ENCODE measurements at places on chromosomes 3 and 15.

DNA sequence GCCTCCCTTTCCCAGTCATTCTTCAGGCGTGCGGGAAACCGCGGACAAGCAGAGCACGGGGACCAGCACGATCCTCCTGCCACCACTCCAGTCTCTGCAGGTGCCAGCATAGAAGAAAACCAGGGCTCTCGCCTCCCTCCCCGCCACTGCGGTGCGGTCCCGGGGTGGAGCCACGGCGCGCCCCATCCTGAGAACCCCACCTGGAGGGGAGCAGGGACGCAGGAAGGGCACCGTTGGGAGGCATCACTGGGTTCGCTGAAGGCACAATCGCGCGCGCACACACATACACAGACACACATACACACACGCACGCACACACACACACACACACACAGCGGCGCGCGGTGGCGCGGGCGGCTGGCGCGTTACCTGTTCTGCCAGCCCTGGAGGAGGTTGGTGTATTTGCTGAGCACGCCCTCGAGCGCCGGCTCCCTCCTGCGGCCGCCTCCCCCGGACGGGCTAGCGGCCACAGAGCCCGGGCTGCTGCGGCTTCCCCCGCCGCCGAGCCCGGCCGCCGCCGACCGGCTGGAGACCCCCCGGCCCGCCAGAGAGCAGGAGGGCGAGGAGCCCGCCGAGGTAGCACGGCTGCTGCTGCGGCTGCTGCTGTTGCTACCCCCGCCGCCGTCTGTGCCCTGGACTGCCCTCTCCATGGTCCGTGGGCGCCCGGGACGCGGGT is 394 bp downstream of the OSBPL10 start:
- DNase-seq, result no peak

GRCh38 chr3:139377378-139377777 is 12.1 kb downstream of the COPB2 start:
- no peak for DNase-seq

DNA sequence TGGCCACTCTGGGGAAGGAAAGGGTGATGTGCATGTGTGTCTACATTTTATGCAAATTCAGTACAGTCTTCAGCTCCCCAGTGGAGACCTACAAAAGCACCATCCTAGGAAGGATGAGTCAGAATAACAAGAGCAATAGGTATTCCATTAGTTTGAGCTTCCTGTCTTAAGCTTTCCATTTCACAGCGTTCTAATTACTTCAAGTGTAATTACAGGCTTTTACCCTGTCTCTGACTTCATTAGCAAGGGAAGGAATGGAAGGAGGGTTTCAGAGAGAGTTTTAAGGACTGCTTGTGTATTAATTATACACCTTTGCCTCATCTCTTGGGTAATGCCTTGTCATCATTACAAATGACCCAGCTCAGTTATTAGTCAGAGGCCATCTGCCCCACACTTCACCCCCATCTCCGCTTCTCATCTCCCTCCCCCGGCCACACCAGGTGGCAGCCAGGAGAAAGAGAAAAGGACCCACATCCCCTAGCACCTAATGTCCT is 202.8 kb upstream of the MRPL3 start:
- no peak for DNase-seq

- DNase-seq, result no peak
Observed at GRCh38 chr3:45690336-45691035, 1.3 kb downstream of the SACM1L start.

- peak; percentile 52 for DNase-seq
Observed at GRCh38 chr3:179068779-179069530, 2.7 kb downstream of the ZMAT3 start.

DNA sequence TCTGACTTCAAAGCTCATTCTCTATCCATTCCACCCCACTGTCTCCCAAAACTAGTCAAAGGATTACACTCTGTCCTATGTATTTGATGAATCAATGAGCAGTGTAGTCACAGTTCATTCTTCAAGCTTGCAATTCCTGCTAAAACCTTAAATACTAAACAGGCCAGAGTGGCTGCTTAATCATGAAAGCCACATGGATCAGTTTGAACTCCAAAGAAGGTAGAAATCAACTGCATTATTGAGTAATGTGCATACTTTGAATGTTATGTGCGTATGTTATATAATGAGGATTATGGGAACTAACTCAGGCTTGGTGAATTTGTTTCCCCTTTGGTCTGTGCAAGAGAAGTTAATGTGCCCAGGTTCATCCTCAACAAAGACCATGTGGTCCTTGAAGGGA is 45.4 kb downstream of the PRICKLE2 start:
- no peak for DNase-seq

DNA sequence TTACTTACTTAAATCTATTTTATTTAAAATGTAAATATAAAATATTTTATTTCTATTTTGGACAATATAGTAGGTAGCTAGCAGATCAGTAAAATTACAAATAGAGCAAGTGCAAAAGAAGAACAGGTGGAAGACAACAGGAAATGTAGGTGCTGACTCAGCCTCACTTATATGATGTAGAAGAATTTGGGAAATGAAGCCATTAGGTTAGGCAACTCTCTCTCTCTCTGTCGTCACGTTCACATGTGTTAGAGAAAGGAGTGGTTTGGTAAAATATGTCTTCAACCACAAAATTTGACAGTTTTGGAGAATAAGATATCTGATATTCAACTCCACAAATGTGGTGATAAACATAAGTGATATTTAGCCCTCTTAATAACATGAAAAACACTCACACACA is 532.5 kb upstream of the KCNMB2 start:
- DNase-seq, result peak; percentile 6

All from CD4-positive, alpha-beta T cell treated with Interleukin-12 subunit alpha and Interleukin-12 subunit beta, for 1 hour (primary cell).